ENCODE measurements at places on chromosomes 7 and 10.
A peak's percentile ranks its signal among the peaks of the same experiment; 100 is the strongest.

DNA sequence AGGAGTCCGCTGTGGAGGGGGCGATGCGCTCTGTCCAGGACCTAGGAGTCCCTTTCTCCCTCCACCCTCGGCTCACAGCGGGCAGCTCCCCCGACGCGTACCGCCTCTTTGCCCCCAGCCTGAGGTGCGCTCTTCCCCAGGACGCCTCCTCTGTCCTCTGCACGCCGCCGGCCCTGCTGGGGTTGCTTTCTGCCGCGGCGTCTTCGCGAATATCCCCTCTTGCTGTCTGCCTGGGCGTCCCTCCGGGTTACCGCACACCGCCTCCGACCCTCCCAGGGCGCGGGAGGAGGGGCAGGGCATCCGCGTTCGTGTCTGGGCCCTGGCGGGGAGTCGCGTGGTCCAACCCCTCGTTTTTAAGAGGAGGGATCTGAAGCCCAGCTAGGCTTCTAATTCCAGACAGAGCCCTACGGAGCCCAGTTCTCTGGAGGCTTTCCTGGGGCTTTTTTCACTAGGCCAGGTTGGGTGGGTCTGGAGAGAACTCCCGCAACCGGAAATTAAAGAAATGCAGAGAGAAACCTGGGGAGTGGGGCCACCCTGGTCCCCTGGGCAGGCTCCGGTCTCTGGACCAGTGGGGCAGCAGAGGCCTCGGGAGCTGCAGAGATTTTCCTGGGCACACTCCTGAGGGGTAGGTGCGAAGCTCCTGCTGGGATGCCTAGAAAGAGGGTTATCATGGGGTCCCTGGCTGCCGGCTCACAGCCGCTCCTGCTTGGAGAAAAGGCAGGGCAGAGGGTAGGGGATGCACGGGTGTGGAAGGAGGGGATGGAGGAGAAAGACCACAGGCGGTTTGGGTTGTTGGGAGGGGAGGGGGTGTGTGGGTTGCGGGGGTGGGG is 166.9 kb downstream of the UBE2H start:
- DNase-seq, result no peak

- DNase-seq, result no peak
Measured at GRCh38 chr7:47503281-47503680, 78.6 kb downstream of the TNS3 start.

DNA sequence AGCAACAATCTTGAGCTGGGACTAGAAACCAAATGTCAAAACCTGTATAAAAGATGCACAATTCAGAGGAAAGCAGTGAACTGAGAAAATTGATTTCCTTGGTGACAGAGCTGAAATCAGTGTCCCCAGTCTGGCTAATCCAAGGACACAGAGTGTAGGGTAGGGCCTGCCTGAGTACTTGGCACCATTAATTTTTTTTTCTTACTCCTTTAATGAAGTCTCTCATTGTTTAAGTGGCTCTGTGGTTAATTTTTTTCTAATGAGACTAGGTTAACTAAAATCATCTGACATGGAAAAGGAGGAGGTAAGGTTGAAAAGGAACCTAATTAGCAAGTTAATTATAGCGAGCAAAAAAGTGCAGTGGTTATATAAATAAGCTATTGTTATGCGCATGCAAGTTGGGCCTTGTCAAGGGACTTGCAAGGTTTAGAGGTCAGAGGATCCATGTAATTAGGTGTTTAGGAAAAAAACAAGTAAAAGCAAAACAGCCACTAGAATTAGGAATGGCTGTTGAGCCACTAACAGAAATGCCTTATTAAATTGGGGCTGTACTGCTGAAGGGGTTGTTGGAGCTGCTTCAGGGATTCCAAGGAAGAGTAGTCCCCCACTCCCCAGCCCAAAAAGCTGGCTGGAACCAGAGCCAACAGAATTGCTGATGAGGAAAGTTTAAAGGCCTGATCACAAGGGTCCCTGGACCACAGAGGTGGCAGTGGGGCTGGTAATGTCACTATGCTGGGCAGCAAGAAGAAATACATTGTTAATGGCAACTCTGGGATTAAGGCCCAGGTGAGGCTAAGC is 58.9 kb upstream of the STRIP2 start:
- DNase-seq, result no peak

DNA sequence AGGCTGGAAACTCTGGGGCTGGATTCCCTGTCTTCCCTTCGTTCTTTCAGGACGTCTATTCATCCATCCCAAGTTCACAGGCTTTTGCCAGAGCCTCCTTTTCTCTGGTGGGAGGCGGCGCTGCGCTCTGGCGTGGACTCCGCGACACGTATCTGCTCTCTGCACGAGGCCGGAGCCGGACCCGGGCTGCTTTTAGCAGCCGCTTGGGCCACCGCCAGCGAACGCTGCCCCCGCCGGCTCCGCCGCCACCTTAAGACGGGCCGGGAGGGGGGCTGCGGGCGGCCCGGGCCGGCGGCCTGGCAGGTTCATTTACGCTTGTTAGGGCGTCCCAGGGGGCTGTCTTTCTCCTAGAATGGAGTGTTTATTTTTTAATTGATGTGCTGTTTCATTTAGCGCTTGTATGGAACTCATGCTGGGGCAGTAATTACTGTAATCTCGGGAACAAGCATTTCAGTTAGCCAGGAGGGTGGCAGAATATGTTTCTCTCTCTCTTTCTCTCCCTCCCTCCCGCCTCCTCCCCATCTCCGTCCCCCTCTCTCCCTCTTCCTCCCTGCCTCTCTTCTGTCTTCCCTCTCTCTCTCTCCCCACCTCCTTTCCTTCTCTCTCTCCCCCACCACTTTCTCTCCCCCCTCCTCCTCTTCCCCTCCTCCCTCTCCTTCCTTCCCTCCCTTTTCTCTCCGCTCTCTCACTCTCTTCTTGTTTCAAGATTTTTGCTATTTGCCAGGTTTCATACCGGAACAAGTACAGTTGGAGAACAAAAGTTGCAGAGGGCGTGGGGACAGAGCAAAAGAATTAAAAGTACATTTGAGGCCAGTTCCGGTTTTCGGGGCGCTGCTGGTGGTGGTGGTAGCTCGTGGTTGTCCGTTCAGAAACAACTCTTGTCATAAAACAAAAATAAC is 1.3 kb upstream of the FZD8 start:
- DNase-seq, result peak; percentile 61

GRCh38 chr7:26664735-26665416 is 199.5 kb downstream of the SKAP2 start:
- no peak for DNase-seq

- no peak for DNase-seq
Measured at GRCh38 chr10:28010821-28011220, 11.9 kb upstream of the ODAD2 start.

- no peak for DNase-seq
Measured at GRCh38 chr10:96072674-96073073, 29.3 kb downstream of the CCNJ start.

GRCh38 chr10:49161411-49161997 is 26.7 kb downstream of the TMEM273 start:
- no peak for DNase-seq

- DNase-seq, result no peak
Measured at GRCh38 chr10:121838149-121838548, 89.7 kb downstream of the ATE1 start.

DNA sequence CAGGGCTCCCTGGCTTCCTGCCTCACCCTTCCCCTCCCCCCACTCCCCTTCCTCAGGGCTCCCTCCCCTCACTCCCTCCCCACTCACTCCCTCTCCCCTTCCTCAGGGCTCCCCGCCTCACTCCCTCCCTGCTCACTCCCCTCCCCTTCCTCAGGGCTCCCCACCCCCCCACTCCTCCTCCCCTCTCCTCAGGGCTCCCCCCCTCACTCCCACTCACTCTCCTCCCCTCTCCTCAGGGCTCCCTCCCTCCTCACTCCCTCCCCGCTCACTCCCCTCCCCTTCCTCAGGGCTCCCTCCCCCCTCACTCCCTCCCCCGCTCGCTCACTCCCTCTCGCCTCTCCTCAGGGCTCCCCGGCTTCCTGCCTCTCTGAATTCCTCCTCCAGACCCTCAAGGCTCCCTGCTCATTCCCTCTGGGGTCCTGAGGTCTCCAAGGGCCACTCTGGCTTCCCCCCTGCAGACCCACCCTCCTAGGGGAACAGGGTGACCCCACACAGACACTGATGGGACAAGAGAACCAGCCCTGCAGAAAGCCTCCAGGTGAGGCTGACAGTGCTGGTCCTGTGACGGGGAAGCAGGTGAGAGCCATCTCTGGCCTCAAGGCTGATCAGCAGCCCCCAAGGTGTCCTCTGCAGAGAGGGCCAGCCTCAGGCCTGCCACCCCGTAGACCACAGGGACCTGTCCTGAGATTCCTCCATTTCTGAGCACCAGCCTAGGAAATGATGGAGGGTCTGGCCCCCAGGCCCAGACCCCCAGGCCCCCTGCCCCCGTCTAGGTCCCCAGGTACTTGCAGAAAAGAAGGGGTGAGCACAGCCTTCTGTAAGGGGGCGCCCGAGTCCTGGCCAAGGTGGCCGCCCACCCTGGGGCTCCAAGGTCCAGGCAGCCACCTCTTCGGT is 47.2 kb downstream of the PWWP2B start:
- DNase-seq, result peak; percentile 72

DNA sequence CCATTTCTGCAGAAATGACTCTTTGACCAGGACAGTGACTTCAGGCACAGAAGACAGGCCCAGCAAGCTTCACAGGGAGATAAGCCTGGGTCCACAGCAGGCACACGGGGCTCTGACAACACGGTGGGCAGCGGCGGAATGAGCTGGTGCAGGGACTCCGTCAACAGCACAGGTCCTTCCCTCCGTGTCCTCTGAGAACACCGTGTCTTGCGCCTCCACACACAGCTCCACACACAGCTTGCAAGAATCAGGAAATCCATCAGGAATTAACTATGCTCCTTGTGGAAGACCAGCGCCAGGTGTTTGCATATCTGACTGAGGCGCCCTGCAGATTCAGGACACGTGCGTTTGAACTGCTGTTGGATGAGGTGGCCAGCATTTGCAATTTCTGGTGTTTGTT is 39.6 kb downstream of the TCERG1L start:
- DNase-seq, result no peak

DNA sequence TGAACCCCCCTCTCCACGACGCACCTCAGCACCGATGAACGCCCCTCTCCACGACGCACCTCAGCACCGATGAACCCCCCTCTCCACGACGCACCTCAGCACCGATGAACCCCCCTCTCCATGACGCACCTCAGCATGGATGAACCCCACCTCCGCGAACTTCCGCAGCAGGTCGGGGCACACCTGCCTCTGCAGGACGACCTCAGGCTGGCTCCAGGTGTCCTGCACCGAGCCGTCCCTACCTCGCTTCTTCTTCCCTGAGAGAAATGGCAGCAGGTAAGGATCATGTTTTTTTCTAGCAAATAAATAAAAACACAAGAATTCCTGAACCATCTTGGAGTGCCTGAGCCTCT is 24.1 kb downstream of the CFAP46 start:
- no peak for DNase-seq

GRCh38 chr10:7445474-7446185 is 34.8 kb upstream of the SFMBT2 start:
- DNase-seq, result no peak

DNA sequence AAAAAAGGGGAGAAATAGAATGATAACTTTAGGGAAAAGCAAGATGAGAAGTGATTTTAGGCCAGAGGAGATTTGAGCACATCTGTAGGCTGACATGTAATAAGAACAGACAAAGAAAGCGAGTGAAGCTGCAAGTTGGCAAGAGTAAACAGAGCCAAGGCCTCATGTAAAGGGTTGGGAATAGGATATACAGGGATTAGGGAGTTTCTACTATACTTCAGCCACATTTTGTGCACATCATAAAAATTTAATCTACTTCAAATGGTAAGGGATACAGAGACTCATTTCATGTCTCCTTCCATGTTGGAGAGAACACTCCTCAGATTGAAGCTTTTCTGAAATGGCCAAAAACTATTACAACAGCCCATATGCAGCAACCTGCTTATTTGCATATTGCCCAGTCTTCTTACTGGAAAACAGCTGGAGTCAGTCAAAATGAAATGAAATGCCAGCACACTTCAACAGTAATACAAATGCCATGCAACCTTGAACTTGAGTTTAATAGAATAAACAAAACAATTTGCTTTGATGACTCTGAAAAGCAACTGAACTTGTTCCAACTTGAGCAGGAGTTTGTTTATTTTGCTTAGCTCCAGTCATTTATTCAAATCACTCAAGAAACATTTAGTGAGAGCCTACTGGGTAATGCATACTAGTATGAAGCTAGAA is 49.9 kb downstream of the NRCAM start:
- DNase-seq, result no peak

DNA sequence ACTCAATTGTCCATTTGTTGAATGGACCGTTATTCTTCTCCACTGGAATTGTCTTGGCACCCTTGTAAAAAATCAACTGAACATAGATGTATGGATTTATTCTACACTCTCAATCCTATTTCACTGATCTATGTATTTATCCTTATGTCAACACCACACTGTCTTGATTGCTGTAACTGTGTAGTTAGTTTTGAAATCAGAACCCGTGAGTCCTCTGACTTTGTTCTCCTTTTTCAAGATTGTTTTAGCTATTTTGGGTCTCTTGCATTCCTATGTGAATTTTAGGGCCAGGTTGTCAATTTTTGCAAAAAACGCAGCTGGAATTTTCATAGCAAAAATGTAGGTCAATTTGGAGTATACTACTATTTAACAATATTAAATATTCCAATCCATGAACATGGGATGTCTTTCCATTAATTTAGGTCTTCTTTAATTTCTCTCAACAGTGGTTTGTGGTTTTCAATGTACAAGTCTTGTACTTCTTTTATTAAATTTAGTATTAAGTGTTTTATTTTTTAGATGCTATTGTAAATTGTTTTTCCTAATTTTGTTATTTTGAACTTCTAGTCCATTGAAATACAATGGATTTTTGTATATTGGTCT is 10.0 kb downstream of the CAMK2B start:
- DNase-seq, result no peak

GRCh38 chr7:101166909-101167644 is 1.7 kb upstream of the VGF start:
- no peak for DNase-seq

- DNase-seq, result no peak
Measured at GRCh38 chr10:69486922-69487730, 35.9 kb downstream of the TSPAN15 start.

- DNase-seq, result no peak
Measured at GRCh38 chr10:44313761-44314165, 71.1 kb downstream of the CXCL12 start.

DNA sequence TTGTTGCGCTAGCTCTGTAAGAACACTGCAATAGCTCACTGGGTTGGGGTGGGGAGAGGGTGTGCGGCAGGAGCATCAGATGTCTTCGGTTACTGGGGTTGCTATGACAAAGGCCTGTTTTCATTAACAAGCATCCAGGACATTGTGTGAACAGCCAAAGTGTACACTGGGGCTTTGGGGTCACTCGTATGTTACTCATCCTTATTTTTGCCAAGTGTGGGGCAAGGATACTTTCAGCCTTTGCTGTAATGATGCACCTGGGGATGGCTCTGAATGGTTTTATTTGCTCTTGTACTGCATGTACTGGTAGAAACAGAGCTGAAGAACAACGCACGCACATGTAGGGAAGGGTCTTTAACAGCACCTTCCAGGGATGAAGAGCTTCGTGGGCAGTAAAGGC is 73.0 kb upstream of the AFAP1L2 start:
- DNase-seq, result no peak

GRCh38 chr10:36736311-36736710 is 389.1 kb upstream of the ANKRD30A start:
- DNase-seq, result no peak

DNA sequence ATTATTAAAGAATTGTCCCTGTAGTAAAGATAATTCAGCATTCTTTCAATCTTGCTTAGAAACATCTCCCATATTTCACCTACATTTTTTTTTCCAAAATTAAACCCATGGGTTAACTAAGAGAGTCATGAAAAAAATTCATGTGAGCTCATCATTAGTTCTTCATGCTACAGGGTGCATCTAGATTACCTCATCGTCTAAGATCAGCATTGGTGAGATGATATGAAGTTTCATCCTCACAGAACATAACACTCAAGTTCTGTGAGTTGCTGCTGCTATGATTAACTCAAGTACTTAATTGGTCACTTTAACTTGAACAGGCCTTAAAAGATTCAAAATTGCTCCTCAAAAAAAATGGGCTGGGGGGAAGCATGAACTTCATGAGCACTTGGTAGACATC is 50.0 kb downstream of the RAB11FIP2 start:
- no peak for DNase-seq

Data from left renal cortex interstitium (tissue), 4 donors.